ENCODE measurements at places on chromosomes 4 and X.

- no peak for DNase-seq
Measured at GRCh38 chr4:99845708-99846469, 29.3 kb downstream of the DAPP1 start.

- no peak for DNase-seq
Measured at GRCh38 chrX:41082783-41083182, 2.5 kb upstream of the USP9X start.

DNA sequence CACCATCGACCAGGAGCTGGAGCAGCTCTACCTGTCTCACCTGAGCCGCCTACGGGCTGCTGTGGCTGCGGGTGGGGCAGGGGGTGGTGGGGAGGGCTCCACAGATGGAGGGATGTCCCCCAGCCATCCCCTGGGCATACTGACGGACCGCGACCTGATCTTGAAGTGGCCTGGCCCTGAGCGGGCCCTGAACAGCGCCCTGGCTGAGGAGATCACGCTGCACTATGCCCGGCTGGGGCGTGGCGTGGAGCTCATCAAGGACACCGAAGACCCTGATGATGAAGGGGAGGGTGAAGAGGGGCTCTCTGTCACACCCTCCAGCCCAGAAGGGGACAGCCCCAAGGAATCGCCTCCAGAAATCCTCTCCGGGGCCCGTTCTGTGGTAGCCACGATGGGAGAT, 16.5 kb downstream of the PPP1R3F start:
- no peak for DNase-seq

DNA sequence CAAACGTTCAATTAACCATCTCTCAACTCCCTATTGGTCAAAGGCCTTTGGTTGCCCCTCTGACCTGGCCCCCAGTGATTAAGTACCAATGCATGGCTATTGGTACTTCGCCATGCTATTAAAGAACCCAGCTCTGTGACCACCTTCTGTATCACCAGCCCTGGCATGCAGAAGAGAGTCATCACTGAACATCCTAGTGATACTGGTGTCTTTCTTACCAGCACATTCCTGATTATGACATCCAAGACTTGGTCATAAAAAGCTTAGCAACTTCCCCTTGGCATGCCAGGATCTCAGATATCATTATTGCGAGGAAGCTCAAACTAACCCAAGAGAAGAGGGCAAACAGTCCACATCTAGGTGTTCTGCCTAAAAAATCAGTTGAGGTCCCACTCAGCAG, 122.3 kb upstream of the OTUD4 start:
- no peak for DNase-seq

DNA sequence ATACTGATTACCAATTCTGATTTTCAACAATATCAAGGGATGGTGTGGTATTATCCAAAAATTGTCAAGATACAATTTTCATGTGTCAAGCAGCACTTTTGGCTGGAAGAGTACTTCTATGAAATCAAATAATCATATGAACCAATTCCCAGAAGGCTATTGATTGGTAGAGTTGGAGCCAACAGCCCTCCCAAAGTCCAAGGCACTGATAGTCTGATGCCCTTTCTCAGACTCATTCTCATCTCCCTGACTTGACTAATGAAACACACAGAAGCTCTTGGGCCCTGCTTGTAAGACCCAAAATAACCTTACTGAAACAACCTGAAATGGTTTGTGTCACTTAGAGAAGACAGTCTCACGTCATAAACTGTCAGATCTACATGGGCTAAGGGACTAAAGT, 48.9 kb downstream of the ATP11C start:
- DNase-seq: no peak
